ENCODE measurements at places on chromosomes 2 and 18.

DNA sequence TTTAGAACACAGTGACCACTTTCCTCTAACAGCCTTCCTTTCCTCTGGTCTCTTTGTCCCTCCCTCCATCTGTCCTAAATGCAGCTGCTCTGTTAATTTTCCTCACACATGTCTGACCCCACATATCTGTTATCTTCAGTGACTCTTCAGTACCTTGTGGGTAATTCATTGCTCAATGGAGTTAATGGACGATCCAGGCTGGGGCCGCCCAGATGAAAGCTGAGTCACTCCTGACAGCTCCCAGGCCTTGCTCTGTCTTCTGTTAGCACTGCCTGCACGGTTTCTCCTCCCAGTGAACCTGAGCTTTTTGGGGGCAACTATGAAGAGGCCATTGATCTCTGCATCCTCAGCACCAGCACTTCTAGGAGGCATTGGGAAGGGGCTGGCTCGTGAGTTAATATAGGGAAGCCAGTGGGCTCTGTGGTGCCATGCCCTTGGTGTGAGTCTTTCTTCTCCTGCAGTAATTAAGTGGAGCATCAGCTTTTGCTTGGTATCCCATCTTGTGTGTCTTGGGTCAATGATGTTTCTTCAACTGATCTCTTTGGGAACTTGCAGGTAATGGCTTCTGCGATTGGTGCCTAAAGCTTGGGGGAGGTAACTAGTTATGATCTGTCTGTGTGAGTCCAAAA, 67.3 kb downstream of the SNORC start:
- DNase-seq: no peak

GRCh38 chr2:207224791-207225482, 59.2 kb upstream of the KLF7 start:
- no peak for DNase-seq

DNA sequence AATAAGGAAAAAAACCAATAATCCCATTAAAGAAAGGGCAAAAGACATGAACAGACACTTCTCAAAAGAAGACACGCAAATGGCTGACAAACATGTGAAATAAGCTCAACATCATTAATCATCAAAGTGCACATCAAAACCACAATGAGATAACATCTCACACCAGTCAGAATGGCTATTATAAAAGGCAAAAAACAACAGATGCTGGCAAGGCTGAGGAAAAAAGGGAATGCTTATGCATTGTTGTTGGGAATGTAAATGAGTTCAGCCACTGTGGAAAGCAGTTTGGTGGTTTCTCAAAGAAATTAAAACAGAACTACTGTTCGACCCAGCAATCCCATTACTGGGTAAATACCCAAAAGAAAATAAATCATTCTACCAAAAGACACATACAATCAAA, 285.6 kb downstream of the NR4A2 start:
- DNase-seq: no peak

DNA sequence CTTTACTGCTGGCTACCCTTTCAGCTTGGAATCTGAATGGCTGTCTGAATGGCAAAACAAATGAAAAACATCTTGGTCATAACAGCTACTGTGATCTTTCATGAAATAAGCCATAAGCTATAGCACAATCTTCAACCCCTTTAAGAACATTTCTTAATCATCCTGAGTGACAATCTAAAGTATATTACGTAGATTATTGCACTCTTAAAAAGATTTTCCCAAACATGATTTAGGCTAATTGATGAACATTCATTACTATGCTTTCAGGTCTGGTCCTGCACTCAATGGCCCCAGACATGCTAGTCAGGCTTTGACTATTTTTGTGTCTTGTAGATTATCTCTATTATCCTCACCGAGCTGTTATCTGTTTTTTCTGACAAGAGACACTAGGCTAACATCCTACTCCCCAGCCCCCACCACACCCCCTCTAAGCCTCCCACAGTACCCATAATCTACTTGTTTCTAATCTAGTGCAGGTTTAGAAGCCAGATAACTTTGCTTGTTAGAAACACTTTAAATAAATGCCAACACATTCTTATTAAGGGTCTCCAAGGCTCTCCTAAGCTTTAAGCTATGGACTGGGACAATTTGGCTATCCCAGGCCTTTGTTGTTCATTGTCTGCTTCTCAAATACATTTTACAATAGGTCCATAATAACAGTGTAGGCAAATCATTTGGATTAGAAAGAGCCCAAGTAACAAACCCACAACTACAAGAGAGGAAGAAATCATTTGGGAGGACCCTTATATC, 4.2 kb downstream of the SMAD2 start:
- DNase-seq: no peak

GRCh38 chr2:241666627-241667400, 19.8 kb downstream of the DTYMK start:
- DNase-seq: no peak

- peak; percentile 16 for DNase-seq
These were observed 558 bp downstream of the FBXO41 start for GRCh38 chr2:73283545-73284295.
